HT-29 (cell line): ENCODE measurements at places on chromosomes 5 and 9. TPM values are rescaled to one million over a fixed set of nuclear protein-coding genes. Genes with fewer than 3 reads are reported as not detected.

The C9 gene
- total RNA-seq = not detected in 2 replicates

GRCh38 chr9:130893341-130894101 lies 3.1 kb downstream of the QRFP start:
- peak; percentile 47 for DNase-seq

DNA sequence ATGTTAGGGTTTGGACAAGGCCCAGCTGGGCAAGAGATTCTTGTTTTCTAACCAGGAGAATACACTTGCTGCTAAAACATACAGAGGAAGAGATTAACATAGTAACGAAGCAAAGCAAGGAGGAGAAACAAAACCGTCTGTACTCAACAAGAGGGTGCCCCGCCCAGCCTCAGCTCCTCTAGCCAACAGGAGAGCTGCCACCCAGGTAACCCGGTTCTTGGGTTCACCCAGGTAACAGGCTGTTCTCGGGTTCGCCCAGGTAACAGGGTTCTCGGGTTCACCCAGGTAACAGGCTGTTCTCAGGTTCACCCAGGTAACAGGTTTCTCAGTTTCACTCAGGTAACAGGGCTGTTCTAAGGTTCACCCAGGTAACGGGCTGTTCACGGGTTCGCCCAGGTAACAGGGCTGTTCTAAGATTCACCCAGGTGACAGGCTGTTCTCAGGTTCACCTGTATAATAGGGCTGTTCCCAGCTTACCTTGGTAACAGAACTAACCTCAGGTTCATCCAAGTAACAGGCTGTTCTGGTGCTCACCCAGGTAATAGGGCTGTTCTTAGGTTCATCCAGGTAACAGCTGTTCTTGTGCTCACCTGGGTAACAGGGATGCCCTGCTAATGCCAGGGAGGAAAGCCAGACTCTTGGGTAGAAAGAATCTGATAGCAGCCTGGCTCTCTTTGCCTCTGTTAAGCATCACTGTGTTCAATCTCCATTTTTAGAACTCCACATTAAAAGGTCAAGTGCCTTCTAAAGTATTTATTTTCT lies 271.6 kb downstream of the SYK start:
- DNase-seq = no peak

DNA sequence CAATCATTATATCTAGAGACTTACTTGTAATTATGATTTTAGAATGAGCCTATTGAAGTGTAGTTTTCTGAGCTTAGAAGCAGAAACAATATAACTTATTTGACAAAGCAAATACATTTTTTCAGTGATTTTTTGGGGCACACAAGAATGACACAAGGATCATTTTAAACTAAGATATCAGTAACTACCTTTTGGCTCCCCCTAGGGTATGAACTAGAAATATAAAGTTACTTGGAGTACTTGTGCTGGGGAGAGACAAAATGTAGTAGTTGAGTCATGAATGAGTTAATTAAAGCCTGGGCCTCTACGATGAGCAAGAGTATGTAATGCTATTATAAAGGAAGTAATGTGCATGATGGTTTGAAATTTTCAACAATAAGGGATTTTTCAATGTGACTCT lies 1244.1 kb upstream of the ACO1 start:
- DNase-seq = peak; percentile 30

DNA sequence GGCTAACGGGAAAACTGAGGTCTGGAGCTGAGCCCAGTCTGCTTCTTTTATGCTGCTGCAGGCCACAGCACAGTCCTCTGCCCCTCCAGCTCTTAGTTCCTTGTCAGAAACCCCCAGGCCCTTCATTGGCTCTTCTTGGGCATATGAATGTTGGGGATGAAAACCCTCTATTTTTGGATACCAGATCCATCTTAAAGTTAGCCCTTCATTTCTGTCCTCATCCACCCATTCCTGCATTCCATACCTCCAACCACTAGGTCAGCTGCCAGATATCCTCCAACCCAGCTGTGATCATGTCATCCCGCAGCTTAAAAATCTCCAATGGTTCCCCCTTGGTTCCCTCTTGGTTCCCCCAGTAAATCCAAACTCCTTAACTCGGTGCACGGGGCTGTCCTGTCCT lies 1.8 kb upstream of the SLC25A51 start:
- no peak for DNase-seq

DNA sequence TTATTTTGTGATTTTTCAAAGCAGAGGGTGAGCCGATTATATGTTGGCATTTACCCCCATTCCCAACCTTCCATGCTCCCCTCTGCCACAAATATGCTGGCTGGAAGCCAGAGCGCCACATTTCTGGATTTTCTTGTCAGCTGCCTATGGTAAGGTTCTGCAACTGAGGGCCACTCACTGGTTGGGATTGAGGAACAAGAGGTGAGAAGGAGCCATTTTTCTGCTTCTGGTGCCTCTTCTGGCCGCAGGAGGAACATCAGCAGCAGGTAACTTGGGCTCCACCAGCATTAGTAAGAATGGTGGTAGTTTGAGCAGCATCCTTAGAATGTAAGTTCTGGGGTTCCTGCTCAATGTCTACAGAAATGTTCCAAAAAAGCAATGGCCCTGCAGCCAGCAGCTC lies 159.5 kb upstream of the MAST4 start:
- DNase-seq = peak; percentile 32

DNA sequence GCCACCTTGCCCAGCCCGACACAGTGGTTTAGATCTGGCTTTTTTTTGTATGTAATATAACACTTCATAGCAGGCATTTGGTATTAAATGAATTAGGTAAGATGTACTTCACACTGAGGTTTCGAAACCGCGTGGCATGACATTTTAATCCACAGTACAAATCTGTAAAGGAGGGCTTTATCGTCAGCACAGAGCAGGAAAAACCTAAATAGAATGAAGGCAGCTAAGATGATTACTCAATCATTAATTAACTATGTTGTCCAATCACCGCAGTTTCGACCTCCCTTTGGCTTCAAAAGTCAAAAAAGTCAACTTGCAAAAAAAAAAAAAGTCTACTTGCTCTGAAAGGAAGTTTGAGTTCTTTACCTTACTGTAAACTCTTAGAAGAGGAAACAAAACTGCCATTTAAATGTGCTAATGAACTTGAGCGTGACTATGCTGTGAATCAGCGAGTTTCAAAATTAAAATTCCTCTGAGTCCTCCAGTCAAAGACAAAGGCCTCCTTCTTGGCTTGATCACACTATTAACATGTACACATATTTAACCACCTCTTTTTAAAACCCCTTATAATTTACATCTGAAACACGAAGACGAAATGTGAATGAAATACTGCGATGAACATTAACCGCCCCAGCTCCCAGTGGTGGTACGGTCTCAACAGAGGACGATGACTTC lies 698 bp upstream of the SEC24A start:
- peak; percentile 67 for DNase-seq

DNA sequence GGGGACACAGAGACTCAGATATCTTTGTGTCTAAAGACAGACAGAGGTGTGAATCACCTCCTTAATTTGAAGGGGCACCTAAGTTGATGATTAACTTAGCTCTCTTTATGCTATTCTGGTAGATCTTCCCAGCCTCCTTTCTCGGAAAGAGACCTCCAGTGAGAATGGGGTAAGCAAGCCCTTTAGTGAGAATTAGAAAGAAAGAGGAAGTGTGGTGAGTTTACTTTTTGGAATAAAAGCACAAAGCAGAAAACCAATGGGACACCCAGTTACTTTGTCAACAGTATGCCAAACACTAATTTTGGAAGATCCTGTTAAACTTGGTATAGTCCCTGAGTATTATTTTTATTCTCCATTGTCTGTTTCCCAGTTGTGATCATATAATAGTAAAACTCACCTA lies 302.8 kb upstream of the RASA1 start:
- DNase-seq = no peak

DNA sequence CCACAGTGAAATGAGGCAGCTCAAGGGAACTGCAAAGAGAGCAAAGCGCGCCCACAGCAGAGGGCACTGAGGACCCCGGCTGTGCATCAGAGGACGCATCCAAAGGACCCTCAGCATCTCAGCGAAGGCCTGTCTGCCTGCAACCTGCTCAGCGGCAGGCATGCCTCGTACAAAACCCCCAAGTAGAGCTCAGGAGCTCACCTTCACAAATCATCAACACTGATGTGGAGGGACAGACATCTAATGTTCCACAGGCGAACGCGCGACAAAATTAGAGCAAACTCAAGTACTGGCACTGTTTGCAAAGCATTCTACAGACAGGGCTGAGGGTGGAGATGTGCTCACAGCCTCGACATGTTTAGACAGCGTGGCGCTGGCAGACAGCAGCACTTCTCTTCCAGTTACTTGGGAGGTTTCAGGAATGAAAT lies 81.0 kb downstream of the DCP2 start:
- DNase-seq = no peak

- DNase-seq = peak; percentile 49
Observed at GRCh38 chr5:68290260-68290674, 74.7 kb downstream of the PIK3R1 start.

DNA sequence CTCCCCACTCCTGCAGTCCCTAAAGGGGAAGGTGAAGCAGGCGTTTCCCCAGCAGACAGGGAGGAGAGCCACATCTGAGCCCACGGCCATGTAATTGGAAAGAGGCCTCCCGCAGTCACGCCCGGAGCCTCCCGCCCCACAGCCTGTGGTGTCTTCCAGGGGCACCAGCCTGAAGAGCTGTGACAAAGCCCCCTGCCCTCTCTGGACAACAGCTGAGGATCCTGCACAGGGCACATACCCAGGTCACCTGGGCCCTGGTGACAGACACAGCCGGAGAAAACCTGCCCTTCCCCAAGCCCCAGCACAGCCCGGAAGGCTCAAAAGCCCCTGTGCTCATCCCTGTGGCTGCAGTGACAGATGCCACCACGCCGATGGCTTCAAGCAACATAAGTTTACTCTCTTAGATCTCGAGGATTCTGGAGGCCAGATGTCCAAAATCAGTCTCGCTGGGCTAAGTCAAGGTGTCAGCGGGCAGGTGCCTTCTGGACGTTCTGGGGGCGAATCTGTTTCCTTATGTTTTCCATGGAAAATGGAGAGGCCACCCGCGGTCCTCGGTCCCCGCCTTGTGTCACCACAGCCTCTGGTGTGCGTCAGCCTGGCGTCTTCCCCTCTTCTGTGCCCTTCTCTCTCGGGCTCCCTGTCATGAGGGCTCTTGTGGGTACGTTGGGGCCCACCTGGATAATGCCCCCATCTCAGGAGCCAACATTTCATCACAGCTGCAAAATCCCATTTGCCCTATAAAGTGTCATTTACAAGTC lies 71.5 kb downstream of the PSMB7 start:
- no peak for DNase-seq

- no peak for DNase-seq
Observed at GRCh38 chr5:163619951-163620350, 114.5 kb downstream of the MAT2B start.

- DNase-seq = peak; percentile 92
Observed at GRCh38 chr9:83060556-83060955, 2.4 kb downstream of the RASEF start.

DNA sequence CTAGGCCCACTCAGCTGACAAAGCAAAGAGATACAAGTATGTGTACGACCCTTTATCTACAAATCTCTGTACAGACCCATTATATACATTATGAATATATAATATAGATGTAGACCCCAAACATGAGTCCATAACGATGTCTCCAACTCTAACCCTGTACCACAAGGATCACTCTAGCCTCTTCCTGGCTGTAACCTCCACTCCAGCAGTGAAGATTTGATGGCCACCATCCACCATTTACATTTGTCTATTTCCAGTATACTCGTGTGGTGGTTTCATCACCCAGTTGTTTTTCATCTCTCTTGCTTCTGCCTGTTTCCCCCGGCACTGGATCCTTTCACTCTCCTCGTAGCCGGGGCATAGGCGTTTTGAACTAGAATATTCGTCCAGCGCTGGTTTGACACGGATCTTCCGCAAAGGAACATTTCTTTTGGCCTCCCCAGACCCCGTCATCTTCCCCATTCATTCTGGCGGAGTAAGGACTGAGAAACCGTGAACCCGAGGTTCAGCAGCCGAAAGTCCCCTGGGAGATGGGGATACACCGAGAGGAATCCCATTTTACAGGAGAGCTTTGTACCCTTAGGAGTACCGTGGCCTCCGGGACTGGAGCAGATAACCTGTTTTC lies 828 bp upstream of the TRIO start:
- peak; percentile 23 for DNase-seq

The LCN1 gene
- not detected in 2 replicates for total RNA-seq

The FSTL4 gene
- 0.33 TPM in 1 of 2 replicates, not detected in the other for total RNA-seq

DNA sequence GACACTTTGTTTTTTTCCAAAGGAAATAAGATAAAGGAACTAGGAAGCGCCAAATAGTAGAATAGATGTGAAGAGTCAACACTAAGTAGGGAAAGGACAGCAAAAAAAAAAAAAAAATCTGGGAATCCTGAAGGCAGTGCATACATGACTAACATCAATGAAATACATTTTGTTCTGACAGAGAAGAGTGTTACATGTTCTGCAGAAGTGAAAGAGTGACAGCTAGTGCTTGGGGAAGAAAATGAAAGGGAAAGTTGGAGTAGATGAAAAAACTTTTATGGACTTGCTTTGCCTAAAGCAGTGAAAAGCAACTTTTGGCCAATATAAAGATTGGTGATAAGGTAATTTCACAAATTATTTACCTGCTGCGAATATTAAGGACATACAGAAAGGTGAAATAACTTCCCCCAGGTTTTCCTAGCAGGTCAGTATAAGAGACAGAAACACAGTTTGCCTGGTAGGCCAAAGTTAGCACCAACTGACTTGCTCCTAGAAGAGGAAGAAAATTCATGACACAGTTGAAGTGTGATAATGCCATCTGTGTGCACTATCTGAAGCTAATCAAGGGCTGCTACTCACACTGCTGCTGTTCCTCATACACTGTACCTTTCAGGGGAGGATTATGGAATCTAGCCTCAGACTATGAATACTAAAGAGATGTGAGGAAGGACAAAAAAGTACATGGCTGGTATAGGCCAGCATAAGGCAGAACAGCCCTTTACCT lies 38.6 kb downstream of the RANBP6 start:
- DNase-seq = no peak

DNA sequence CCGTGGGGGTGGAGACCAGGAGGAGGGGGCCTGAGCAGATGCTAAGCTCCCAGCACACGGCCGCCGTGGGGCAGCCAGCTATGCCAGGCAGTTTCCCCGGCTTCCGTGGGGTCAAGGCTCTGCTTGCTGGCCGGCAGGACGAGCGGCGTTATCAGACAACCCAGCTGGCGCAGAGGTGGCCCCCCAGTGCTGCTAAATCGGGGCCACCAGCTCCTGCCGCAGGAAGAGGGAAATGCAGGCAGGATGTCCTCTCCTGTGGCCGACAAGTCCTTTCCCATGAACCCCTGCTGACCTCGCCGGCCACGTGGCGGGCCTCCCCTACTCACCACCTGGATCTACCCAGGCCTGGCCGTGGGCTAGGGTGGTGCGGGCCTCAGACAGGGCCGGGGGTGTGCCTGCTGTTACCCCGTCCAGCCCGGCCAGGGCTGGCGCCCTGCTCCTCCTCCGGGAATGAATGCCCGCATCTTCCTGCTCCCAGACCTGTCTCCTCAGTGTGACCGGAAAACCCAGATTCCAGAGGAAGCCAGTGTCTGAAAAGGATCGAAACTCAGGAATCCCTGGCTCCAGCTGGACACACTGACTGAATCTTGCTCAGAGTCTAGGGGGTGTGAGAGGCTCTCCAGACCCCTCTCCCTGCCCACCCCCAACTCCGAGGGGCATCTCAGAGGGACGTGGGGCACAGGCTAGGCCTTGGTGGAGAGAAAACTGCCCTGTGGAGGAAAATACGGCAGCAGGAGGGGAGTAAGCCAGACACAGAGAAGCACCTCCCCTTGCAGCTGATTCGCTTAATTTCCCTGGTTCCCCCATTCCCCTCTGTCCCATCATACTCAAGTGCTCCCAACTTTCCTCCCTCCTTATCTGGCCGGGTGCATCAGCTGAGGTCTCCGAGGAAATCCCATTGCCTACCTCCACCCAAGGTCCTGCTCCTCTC lies 3.9 kb downstream of the FLT4 start:
- DNase-seq = no peak

GRCh38 chr9:127177231-127177630 lies 54.8 kb upstream of the ANGPTL2 start:
- no peak for DNase-seq

- DNase-seq = no peak
Observed at GRCh38 chr9:83698976-83699585, 8.7 kb downstream of the UBQLN1 start.

The PCDHGB6 gene
- total RNA-seq = 0.18 and 0.33 TPM in 2 replicates
